DMS79 (cell line): ENCODE measurements at places on chromosomes 3 and 15.
A peak's percentile ranks its signal among the peaks of the same experiment; 100 is the strongest.

GRCh38 chr3:65641777-65642176 is 396.9 kb downstream of the MAGI1 start:
- no peak for DNase-seq

DNA sequence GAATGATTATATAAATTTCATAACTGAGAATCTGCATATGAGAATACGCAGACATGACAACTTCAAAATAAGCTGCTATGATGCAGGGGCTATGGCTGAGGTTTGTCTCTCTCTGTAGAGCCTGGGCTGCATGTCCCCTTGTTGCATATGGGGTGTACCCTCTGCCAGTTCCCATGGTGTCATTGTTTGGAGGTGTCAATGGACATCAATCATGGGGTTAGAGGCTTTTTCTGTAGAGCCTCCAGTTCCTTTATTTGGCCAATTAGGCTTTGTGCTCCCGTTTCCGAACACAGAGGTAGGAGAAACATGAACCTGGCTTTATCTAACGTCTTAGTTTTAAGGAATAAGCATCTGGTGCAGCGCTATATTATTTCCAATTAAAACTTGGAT is 77.3 kb upstream of the RARB start:
- DNase-seq, result no peak

- peak; percentile 71 for DNase-seq
Measured at GRCh38 chr15:76931397-76932134, at the start of gene RCN2. Gene RCN2 (plus strand): TSS chr15:76931749. CDS start chr15:76931842, 93 bp downstream.

GRCh38 chr3:13069495-13069894 is 3.7 kb downstream of the IQSEC1 start:
- DNase-seq, result no peak

DNA sequence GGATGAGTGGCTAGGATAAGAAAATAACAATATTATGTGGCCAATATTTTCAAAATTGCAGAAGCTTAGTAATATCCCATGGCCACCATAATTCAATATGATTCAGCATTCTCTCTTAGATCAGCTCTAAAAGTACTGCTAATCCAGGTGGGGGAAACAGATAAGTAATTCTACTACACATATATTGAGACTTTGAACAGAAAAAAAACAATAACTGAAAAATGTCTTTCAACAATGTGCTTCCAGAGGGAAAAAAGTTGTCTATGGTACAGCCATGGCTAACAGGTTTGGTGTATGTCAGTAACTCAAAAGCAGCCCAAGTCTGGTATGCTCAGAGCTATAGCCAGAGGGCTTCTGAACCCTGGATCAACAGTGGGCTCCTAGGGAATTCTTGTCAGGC is 42.4 kb upstream of the PPIB start:
- no peak for DNase-seq

DNA sequence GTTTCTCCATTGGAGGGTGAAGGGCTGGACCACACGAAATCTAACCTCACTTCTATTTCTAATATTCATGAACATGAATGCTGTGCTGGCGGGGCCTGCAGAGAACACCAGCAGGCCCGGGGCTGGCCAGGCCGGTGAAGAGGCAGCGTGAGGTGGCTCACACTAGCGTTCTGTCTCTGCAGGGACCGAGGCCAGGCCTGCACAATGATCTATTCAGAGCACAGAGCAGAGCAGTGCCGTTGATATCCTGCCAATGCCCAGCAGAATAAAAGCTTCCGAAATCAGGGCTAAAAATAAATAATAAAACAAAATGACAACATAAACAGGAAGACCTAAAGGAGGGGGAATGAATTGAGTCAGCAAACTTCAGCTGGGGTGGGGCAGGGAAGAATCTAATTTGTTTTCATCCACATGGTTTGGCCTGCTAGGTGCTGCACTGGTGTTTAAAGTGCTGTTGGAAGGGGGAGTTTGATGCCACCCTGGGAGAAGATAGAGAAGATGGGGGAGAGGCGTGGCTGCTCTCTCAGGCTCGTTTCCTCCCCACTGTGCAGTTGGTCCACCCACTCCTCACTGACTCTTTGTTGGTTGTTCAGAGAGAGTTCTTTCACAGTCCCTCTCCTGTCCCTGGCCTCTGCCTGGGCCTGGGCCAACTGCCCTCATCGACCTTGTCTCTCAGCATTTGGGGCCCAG is 837.1 kb downstream of the AGBL1 start:
- DNase-seq, result no peak

DNA sequence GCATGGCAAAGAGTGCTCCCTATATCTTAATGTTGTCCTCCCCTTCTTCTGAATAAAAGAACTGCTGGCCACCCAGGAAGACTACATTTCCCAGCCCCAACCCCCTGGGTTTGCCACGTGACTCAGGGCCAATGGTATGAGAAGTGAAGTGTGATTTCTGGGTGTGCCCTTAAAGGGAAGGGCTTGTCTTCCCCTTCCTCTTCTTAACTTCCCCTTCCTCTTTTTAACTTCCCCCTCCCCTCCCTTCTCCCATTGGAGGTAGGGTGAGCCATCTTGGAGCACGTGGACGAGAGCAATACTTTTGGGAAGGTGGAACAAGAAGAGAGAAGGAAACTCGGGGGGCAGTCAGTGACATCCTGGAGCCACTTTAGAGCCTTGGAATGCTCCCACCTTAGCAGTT is 6.8 kb upstream of the KBTBD12 start:
- DNase-seq, result no peak

- no peak for DNase-seq
Measured at GRCh38 chr15:72785432-72785831, 1.9 kb upstream of the ADPGK start.

DNA sequence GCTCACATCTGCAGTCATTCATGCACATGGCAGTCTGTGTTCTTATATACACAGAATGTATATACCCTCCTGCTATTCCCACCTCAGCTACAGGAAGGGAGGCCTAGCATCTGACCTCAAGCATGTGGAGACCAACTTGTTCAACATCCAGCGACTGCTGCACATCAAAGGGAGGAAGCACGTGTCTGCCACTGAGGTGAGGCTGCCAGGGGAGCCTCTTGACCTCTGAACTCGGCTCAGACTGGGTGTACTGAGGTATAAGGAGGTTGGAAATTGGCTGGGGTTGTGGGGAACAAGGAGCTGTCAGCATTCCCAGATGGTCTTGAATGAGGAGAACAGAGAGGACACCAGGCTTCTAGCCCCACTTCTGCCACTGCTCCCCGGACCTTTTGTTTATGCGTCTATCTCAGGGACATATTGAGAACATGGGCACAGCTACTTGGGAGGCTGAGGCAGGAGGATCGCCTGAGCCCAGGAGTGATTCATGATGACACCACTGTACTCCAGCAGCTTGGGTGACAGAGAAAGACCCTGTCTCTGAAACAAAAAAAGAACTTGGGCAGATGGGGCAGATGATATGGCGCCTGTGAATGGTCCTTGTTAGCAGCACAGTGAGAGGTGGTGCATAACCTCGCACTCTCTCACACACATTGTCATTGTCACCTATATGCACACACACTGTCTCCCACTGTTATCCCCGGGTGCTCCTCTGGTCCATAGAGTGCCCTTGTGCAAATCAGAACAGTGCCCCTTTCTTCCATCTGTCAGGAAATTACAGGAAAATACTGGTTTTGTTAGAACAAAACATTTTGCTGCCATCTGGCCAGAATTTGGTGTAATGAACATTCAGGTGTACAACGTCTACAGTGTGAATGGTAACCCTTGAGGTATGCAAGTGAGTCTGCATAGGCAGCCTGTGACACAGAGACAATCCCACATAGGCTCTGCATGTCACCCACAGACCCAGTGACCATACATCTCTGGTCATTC is 5.4 kb downstream of the VILL start:
- DNase-seq, result no peak
